ENCODE measurements at places on chromosomes 4 and X. TPM values are rescaled to one million over a fixed set of nuclear protein-coding genes. Genes with fewer than 3 reads are reported as not detected.

Gene CYTL1
- not detected for polyA plus RNA-seq

Gene GC
- not detected for polyA plus RNA-seq

Gene GYG2
- polyA plus RNA-seq, result 6.3 TPM

Gene RGN
- polyA plus RNA-seq, result not detected

Gene HTN1
- not detected for polyA plus RNA-seq

Gene PRAF2
- polyA plus RNA-seq, result 7.3 TPM

Data from neural cell (in vitro differentiated cells).